Lung microvascular endothelial cell (primary cell): ENCODE measurements at places on chromosomes 3 and 15. TPM values are rescaled to one million over a fixed set of nuclear protein-coding genes. Genes with fewer than 3 reads are reported as not detected.

- DNase-seq: no peak
Measured at GRCh38 chr15:67905628-67906027, 65.8 kb upstream of the RNU6-1 start.

- DNase-seq: no peak
Measured at GRCh38 chr3:60386306-60386705, 864.9 kb downstream of the FHIT start.

DNA sequence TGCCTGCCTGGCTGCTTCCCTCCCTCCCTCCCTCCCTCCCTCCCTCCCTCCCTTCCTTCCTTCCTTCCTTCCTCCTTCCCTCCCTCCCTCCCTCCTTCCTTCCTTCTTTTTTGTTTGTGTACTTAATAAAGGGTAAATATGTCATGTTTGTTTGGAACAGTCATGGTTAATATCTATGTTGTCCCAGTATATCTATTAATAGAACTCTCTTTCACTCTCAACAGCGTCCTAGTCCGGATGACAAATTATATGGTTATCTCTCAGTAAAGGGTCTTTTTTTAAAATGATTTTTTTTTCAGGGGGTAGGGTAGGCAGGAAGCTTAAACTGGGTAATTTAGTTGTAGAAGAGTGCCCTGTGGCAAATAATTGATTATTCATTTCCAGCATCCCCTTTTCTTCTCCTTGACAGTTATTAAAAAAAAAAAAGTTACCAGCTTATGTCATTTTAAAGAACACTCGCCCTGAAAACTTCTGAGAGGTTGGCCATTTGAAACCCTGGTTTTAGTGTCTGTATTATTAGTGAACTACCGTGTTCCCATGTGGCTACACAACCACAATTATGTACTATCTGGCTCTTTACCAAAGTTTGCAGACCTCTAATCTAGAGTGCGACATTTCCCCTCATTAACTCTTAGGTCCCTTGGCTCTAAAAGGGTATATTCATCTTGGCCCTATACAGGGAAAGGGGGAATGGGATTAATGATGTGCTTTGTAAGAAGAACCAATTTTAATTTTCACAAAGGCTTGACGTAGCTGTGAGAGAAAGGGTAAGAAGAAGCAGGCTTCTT, 13.7 kb downstream of the TAGLN3 start:
- DNase-seq: no peak

DNA sequence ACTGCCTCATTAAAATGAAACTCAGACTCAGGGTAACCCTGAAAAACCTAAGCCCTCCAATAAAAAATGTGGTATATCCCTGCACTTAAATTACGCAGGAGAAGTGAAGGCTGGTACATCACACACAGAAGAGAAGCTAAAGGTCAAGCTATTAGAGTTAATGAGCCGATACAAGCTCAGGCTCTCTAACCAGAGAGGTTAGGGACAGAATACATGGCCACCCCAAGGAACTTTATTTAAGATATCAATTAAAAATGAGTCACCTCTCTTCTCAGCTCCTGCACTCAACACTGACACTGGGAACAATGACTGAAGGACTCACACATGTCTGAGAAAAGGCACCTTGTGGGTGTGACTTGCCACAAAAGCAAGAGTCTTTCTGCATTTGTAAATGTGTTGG, 800.6 kb upstream of the CFAP20DC start:
- DNase-seq: no peak

DNA sequence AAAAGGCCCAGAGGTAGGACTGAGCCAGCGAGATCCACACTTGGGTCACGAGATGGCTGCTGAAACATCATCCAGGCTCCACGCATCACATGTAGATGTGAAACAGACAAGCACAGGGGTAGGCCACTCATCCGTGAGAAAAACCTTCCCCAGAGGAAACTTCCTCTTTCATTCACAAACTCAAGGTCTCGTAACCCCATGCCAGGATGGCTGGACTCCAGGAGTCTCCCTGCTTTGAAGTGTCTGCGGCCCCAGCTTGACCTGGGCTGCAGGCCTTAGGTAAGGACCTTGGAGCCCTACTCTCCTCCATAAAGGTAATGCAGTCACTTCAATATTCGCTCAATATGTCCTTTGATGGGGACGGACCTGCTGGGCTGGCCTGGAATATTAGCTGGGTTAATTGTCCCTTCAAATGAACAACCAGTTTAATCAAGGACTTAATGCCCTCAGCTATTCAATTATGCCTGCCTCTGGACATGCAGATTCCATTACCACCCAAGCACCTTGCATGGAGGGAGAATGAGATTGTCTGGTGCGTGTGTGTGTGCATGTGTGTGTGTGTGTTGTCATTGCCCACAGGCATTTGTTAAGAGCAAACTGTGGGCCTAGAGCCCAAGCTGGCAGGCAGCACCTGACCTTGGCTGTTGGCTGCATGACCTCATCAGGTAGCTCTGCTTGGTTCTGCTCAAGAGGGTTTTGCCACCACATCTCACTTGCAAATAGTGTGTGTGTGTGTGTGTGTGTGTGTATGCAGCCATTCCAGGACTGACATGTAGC, 186.9 kb upstream of the TLE3 start:
- DNase-seq: no peak

The MINAR1 gene
- 0.44 and 0.60 TPM in 2 replicates for total RNA-seq

GRCh38 chr15:73225358-73226015, 143.3 kb downstream of the HCN4 start:
- DNase-seq: no peak

- peak; percentile 66 for DNase-seq
Measured at GRCh38 chr3:128068156-128068620, 16.0 kb downstream of the SEC61A1 start.

- DNase-seq: peak; percentile 81
Measured at GRCh38 chr3:29513236-29513635, 232.4 kb downstream of the RBMS3 start.

DNA sequence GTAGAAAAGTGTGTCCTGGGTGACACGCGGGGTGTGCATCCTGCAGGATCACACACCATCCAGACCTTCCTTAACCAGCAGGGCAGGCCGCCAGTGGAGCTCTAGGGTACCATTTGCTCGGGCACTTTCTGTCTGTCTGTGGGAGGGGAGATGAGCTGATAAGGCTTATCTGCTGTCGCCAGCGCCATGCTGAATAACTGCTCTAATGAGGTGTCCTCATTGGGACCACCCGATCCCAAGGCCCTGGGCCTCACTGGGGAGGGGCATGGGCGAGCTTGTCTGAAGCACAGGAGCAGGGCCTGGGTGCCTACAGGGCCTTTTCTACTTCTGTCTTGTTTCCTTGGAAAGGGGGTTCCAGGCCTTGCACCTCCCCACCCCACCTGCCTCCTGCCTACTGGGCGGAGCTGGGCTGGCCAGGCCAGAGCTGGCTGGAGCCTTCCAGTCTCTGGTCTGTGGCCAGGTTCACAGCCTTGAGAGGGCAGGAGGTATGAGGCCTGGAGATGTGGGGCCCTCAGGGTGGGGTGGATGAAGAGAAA, 2.5 kb upstream of the GATA2 start:
- DNase-seq: no peak

- no peak for DNase-seq
Measured at GRCh38 chr3:88291486-88291885, 141.7 kb downstream of the C3orf38 start.

GRCh38 chr3:195897081-195897852, 11.1 kb downstream of the TNK2 start:
- peak; percentile 66 for DNase-seq

- DNase-seq: no peak
Measured at GRCh38 chr3:77746048-77746447, 706.1 kb downstream of the ROBO2 start.

The TMEM207 gene
- not detected in 2 replicates for total RNA-seq

GRCh38 chr3:45191924-45192417, 34.1 kb downstream of the TMEM158 start:
- DNase-seq: no peak

- peak; percentile 86 for DNase-seq
Measured at GRCh38 chr3:149376718-149377407, 586 bp downstream of the TM4SF1 start.

GRCh38 chr3:14946739-14947099, 664 bp upstream of the NR2C2 start:
- DNase-seq: no peak
